ENCODE measurements at places on chromosomes 11 and 22.
A peak's percentile ranks its signal among the peaks of the same experiment; 100 is the strongest.

GRCh38 chr22:41504397-41504796 lies 35.5 kb downstream of the ACO2 start:
- DNase-seq: no peak

GRCh38 chr22:31230871-31231621 lies 18.9 kb downstream of the LIMK2 start:
- peak; percentile 13 for DNase-seq

- no peak for DNase-seq
Measured at GRCh38 chr11:46701078-46701654, 335 bp downstream of the ZNF408 start.

- DNase-seq: no peak
Measured at GRCh38 chr11:69902337-69902736, 83.1 kb upstream of the FGF3 start.

DNA sequence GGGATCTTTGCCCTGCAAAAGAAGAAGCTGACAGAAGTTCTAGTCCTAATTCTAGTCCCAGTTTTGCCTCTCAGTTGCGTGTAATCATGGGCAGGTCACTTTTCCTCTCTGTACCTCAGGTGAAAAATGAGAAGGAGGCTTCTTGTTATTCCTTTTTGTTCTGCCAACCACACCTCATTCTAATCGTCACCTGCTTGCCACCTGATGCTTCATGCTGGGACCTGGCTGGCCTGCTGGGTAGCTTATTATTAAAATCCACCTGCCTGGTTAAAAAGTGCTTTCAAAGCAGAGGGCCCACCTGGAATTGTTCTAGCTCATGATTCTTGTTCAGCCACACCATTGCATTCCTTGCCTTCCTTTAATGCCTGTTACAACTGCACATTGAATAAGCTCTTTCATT lies 8.4 kb upstream of the ALG8 start:
- DNase-seq: no peak
